ENCODE measurements at places on chromosomes 6 and 20.

GRCh38 chr6:167141667-167142432 lies 15.9 kb downstream of the GPR31 start:
- peak; percentile 17 for DNase-seq

GRCh38 chr6:2850538-2851113 lies 9.0 kb upstream of the SERPINB1 start:
- DNase-seq = no peak

- no peak for DNase-seq
These were observed 124.9 kb upstream of the MAFB start for GRCh38 chr20:40813708-40814630.

- DNase-seq = no peak
These were observed 67.4 kb downstream of the CNBD2 start for GRCh38 chr20:36035745-36036144.

DNA sequence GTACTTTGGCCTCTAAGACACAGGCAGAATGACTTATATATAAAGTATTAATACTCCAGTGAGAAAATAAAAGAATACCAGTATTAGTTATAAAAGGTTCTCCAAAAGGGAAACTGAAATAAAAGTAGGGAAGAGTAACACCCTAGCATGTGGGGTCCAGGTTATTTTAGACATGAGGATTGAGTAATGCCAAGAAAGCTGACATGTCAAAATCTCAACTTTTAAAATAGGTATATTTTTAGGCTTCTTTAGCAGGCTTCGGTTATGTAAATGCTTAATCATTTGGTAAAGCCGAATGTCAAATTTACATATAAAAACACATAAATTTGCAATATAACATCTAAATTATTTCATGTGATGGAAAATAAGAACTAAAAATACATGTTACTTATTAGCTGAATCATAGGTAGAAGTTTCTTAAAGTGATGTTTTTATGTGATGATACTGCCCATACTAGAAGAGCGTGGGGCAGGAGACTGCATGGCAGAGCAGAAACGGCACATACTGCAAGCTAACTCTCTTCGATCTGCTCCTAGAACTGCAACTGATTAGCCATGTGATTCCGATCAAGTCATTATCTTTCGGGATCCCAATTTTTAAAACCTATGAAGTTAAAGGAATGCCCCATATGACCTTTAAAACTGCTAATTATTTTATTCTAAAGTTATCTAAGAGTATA lies 129.4 kb upstream of the DST start:
- no peak for DNase-seq

GRCh38 chr20:49838546-49838945 lies 25.9 kb downstream of the SLC9A8 start:
- DNase-seq = no peak

DNA sequence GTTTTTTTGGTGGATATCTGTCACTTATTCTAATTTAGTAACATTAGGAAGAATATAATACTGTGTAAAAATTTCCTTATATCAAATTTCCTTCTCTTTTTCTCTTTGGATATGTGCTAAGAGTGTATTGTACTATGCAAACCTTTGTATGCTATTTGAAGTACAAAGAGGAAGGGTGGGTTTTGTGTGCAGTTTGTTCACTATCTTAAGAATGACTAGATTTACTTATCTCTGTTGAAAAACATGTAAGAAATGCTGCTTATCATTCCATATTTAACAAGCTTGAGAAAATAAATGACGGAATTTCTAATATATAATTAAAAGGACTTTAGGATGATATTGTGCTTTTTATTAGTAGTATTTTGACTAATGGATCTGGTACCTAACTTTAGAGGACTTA lies 13.1 kb downstream of the CD2AP start:
- no peak for DNase-seq

DNA sequence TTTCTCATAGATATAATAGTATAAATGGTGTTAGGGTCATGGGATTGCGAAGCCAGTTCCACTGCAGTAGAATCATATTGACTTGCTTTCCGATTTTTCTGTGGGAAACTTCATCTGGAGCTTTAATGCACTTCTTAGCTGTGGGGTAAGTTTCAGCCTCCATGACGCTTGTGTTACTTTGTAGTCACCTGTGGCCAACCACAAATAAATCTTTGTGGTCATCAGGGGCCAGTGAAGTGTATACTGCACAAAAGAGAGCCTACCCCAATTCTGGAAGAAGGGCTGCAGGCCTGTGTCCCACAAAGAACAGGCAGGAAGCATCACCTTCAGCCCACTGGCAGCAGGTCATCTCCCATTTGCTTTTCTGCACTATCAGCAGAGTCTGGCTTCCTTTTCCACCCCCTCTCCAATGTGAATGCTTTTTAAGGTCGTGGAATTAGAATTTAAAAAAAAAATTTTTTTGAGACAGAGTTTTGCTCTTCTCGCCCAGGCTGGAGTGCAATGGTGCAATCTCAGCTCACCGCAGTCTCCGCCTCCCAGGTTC lies 32.0 kb downstream of the MTHFD1L start:
- no peak for DNase-seq

DNA sequence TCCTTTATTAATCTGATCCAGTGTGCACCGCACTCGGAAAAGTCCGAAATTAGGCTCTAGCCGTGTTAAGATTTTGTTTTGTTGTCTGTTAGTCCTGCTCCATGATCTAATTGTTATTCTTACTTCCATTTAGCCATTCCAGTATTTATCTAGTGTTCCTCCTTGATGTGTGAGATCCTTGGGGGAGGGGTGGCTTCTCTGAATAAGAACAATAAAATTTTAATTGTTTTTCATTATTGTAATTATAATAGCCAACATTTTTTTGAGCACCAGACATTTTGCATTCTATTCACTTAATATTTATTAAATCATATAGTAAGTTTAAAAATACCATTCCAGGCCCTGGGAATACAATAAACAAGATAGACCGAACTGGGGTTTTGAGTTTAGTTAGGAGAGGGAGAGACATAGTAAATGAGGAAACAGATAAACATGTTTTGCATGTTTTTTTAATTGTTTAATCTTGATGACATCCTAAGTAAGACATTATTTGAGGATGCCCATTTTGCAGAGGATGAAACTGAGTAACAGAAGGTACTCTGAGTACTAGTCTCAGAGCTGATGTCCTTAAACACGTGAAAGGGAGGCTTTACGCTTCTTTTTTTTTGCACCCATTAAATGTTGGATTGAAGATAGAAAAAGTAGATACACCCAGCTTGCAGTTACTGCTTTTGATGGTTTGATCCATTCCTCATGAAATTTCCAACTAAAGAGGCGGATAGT lies 1.2 kb downstream of the CBFA2T2 start:
- no peak for DNase-seq

DNA sequence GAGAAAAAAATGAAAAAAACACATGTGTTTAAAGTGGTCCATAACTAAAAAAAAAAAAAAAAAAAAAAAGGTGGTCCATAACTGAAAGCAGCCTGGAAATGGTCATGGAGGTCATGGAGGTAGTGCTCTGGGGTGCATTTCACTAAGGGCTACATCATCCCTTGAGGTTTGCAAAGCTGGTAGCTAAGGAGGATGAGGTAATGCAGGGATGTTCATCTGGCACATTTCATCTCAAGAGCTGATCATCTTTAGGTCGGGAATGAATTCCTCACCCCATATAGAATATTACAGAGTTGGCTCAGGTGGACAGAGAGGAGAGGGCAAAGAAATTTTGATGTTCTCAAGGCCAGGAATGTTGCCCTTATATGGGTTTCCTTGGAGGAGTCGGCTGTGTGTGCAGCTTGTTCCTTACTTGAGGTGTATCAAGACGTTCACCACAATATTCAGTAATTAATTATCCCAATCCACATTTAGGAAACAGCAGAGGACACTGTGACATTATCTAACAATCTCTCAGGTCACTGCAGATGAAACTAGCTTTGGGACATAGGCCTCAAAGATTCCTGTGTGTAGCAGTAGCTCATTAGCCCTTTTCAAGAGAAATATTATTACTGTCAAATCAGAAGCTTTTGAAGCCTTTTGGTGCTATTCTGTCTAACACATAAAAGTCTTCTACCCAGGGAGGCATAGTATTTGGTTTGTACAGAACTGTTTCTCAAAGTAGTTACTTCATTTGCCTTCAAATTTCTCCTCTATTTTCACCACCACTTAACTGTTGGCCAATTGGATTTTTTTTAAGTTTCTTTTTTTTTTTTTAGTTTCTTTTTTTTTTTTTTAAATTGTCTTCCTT lies 46.8 kb downstream of the CYP24A1 start:
- no peak for DNase-seq

- no peak for DNase-seq
These were observed 24.1 kb downstream of the IL17A start for GRCh38 chr6:52210227-52210626.

GRCh38 chr6:57283106-57283505 lies 34.3 kb upstream of the PRIM2 start:
- DNase-seq = no peak

- peak; percentile 52 for DNase-seq
These were observed 72.9 kb downstream of the SNX5 start for GRCh38 chr20:17895641-17896171.

DNA sequence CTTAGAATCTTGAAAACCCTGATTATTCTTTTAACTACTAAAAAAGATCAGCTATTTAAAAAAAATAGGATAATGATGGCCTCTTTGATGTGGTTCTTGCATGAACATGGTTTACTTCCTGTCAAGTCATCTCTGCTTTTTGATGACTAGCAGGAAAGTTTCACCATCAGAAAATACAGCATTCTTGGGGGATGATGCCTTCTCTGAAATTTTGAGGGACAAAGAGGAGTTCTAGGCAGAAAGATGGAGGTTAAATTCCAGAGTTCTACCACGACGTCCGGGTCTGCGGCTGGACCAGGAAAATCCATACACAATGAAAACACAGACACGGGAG lies 130.4 kb downstream of the OLIG3 start:
- no peak for DNase-seq

GRCh38 chr6:100768816-100769351 lies 112.2 kb downstream of the ASCC3 start:
- DNase-seq = no peak
